HFF-Myc (cell line): ENCODE measurements at places on chromosomes 12 and 14.
A peak's percentile ranks its signal among the peaks of the same experiment; 100 is the strongest.

DNA sequence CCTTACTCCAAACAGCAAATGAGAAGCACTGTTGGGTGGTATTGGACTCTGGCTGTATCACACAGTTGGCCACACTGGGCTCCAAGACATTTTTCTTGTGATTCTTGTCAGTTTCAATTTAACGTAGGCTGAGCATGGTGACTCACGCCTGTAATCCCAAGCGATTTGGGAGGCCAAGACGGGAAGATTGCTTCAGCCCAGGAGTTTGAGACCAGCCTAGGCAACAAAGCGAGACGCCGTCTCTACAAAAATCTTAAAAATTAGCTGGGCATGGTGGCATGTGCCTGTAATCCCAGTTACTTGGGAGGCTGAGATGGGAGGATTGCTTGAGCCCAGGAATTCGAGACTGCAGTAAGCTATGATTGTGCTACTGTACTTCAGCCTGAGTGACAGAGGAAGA, 35.3 kb upstream of the PLEKHD1 start:
- no peak for DNase-seq

DNA sequence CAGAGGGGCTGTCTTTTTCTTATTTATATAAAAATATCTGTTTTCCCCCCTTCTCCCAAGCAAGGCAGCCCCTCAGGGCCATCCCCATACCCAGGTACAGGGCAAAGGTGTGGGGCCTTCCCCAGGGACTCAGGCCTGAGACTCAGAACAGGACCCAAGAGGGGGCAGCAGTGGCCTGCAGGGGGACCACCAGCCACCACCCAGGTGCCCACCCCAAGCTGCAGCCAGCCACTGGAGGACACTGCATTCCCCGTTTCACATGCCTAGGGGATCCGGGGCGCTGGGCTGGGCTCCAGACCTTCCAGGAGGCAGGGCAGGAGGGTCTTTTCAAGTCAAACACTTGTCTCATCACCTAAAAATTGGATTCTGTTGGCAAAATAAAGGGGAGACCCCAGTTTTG, 83.3 kb downstream of the SCARB1 start:
- DNase-seq: no peak

DNA sequence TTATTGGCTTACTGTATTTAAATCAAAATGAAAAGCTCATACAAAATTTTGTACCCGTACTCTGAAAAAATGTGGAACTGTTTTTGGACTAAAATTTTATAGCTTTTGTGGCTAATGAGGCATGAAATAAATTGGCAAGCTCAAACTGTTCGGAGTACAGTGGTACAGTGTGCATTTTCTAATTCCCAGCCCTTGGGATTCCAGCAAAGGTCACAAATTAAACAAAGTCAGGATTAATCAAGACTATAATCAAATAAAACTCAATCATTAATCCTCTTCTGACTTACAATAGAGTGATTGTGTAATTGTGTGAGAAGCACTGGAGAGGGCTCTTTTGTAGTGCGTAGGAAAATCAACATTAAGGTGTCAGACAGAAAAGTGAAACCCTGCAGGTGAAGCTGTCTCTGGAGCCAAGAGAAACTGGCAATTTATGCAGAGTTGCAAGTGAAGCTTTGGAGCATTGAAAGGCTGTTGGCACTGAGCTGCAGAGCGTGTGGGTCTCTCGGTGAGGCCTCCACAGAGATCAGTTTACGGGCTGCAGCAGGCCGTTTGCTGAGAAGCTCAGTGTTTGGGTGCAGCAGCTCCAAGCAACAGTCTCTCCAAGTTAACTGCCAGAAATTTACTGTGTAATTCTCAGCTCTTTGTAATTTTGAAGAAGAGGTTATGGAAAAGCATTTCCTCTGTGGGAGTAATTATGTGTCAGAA, 275.9 kb downstream of the FBXL14 start:
- DNase-seq: no peak

DNA sequence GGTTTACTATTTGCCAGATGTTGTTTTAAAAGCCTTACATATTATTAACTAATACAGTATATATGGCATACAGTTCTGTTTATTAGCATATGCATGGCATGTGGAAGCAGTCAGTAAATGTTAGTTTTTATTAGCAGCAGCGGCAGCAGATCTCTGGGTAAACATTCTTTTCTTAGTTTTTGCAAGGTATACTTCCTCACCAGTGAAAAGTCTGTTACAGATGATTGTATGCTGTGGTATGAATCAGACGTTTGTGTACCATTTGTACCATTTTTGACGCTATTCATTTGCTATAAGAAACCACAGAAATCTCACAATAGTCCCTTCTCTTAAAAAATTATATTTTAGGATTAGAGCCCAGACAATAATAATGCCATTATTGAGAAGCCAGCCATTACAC, 17.8 kb downstream of the STK38L start:
- DNase-seq: no peak

DNA sequence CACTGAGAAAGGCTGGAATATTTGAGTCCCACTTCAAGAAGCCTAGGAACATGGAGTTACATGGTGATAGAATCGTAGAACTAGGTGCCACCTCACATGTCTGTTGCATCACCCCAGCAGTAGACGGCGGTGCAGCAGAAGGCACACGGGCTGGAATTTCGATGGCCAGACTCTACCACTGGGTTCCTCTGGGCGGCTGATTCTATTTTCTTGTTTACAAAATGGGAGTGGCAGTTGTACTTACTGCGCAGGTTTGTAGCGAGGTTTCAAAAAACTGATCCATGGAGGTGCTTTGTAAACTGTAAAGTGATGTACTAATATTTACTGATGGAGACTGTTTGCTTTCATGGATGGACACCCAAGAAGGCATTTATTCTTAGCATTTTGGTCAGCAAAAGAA, 45.7 kb downstream of the WDR20 start:
- no peak for DNase-seq

- DNase-seq: no peak
Measured at GRCh38 chr12:14880890-14881453, 4.7 kb downstream of the MGP start.

DNA sequence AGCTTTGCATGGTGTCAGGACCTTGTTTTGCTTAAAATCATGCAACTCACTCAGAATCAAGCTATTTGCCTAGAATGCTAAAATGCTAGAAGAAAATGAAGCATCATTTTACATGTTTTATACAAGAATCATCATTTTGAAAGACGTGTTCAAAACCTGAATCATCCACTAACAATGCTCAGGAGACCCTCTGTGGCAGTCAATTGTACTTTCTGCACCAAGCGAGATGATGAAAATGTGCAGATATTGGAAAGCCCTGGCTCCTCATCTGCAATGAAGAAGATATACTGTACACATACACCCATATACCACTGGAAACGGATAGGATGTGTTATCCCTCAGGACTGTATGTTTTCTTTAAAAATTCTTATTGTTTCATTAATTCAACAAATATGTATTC, 92.7 kb downstream of the DYRK2 start:
- no peak for DNase-seq

DNA sequence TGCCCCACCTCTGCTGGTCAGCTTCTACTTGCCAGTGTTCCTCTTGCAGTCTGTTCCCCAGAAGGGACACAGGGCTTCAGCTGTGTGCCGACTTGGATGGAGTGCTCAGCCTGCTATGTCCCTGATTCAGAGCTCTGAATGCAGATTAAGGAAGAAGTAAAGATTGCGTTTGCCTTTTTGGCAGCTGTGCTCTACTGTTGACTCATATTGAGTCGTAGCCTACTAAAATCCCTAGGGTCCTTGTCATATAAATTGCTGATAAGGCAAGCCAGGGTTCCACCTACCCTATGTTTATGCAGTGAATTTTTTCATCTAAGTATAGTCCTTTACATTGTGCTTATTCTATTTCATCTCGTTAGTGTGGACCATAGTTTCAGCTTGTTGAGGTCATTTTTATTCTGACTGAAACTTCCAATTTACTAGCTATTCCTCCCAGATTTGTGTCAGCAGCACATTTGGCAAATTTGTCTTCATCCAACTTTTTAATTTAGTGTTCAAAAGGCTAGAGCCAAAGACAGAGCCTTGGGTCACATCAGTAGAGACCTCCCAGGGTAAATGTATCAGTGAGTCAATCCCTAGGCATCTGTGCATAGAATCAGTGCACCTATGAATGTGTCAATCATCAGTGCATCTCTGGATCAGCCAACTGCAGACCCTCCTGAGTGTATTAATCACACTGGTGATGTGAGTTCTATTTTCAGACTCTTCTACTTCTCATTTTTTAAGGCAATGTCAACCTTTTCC, 31.9 kb downstream of the CACNA1C start:
- DNase-seq: no peak

DNA sequence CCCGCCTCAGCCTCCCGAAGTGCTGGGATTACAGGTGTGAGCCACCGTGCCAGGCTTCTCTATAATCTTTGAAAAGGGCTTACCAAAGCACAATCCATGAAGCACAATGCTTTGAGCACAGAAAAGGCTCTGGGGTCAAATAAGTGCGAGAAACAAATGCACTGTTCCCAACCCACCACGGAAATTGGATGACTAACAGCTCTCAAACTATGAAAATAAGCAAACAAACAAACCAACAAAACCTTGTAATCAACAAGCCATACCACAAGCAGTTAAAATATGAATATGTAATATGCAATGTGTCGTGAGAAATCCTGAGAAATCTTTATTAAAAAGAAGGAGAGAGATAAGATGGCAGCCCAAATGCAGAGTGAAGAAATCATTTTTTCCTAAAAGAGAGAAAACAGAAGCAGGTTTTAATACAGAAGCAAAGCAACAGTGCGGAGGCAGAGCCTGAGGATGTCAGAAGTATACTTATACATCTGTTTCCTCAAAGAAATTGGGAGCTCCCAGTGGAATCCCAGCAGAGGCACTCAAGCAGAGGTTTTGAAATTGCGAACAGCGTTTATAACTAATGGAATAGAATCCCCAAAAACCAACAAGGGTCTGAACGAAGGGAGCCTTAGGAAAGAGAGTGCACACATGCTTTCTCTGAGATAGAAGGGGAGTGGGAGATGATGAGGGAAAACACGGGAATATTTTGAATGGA, 17.1 kb downstream of the SMCO2 start:
- DNase-seq: no peak

GRCh38 chr14:26395726-26396125, 202.1 kb downstream of the NOVA1 start:
- DNase-seq: no peak

- DNase-seq: peak; percentile 22
Measured at GRCh38 chr14:53217316-53217994, 64.3 kb upstream of the DDHD1 start.

DNA sequence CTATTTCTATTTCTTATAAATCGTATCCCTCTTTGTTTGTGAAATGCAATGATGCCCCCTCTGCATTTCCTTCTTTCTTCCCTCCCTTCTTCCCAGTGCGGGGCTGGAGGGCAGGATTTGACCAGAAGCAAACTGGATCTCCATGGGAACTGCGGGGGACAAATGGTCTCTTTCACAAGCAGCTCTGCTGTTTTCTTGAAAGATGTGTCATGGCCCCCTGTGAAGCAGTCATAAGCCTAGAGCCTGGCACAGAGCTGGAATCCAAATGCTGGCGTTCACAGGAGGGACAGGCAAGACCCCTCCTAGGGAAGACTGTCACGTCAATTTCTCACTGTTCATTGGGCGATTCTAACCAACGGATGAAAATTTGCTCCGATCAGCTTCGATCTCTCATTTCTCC, 203.5 kb upstream of the NOS1 start:
- no peak for DNase-seq

DNA sequence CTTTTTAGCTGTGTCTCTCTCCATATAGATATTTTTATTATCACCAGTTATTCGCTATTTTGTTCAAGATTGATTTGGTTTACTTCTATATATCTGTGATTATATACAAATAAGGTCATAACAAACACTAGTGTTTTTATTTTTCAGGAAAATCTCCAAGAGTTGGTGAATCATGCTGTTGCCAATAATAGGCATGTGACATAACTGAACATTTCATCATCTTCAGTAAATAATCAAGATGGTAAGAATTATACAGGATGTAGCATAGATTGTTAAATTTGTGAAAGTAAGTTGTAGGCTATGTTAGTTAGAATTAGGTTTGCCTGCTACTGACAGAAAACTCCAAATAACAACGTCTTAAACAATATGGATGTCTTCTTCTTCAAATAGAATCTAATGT, 240.9 kb upstream of the PDE3A start:
- DNase-seq: no peak

- DNase-seq: no peak
Measured at GRCh38 chr12:81596558-81596957, 162.6 kb downstream of the PPFIA2 start.

GRCh38 chr14:88552876-88553275, 1.9 kb downstream of the PTPN21 start:
- DNase-seq: no peak
